Posterior vena cava (tissue), 2 donors: ENCODE measurements at places on chromosomes 11 and 22. TPM values are rescaled to one million over a fixed set of nuclear protein-coding genes. Genes with fewer than 3 reads are reported as not detected.

The HSCB gene
- 10.6 TPM for total RNA-seq

The ABCG4 gene
- 0.23 TPM for total RNA-seq

The TMEM25 gene
- total RNA-seq = 22.8 TPM

The OR52E1 gene
- total RNA-seq = not detected

The PLEKHB1 gene
- 2.8 TPM for total RNA-seq

The SEC14L2 gene
- 8.0 TPM for total RNA-seq

The HBB gene
- 1,053 TPM for total RNA-seq

The TESMIN gene
- 0.93 TPM for total RNA-seq
